Pulmonary artery endothelial cell (primary cell): ENCODE measurements at places on chromosomes 7 and 10.

DNA sequence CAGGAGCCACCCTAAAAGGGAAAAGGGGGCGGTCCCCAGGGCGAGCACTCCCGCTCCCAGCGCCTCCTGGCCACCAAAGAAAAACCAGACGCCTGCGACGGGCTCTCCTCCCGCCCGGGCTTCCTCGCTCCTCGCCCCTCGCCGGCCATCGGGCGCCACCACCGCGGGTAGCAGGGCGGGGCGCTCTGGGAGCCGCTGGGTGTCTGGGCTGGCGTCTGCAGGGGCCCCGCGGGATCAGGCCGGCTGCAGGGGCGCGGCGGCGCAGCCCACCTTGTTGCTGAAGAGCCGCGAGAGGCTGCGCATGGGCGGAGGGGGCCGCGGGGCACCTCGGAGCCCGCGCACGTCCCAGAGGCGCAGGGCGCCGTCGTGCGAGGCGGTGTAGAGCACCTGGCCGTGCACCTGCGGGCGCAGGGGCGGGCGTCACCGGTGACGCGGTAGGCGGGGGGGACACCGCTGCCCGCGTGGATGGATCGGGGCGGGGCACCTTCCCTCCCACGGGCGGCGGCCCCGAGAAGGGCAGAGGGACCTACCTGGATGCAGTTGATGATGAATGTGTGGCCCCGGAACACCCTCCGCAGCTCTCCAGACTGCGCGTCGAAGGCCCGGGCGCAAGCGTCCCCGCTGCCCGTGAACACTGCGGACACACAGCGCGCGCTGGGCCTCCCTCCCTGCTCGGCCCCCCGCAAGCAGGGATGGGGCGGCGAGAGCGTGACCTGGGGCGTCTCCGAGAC lies 28.3 kb downstream of the WDR86 start:
- DNase-seq: no peak

GRCh38 chr10:10605551-10606081 lies 412.1 kb upstream of the CELF2 start:
- DNase-seq: no peak

DNA sequence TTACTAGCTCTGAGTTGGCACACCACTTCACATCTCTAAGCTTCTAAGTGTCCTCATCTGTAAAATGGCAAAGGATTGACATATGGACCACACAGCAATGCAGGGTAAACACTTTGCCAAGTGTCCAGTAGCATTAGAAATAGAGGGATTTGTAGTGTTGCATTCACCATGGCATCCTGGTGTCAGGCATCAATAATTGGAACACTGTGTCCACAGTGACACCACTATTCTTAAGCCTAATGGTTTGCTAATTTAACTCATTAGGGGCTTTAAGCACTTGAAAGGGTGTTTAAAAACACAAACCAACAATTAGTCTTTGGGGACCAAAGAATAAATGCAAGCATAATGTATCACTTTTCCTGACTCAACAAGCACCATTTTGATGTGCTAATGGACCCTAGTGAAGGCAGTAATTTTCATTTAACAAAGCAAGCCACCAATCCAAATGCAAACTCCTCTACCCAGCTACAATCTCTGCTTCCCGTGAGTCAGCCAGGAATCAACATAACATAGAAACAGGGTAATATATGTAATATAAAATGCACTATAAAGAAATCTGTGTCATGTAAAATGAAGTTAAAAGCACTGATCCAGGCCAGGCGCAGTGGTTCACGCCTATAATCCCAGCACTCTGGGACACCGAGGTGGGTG lies 75.9 kb downstream of the FAM204A start:
- no peak for DNase-seq

GRCh38 chr10:95462740-95463667 lies 98.2 kb downstream of the SORBS1 start:
- no peak for DNase-seq

- no peak for DNase-seq
Observed at GRCh38 chr7:101390901-101391301, 28.2 kb downstream of the COL26A1 start.

DNA sequence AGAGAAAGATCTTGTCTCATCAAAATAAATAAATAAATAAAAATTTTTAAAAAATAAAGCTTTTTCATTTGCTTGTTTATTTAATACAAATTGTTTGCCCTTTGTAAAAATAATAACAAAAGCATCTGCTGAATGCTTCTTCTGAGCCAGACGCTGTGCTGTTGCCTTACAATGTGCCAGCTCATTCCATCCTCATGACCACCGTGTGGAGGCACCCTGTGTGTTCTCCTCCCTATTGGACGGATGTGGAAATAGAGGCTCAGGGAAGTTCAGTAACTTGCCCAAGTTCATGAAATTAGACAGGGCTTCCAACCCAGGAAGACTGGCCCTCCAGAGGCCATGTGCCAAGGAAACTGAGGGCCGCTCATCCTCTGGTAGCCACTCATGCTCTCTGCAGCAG lies 120.6 kb downstream of the SH3PXD2A start:
- DNase-seq: no peak

- DNase-seq: no peak
Observed at GRCh38 chr10:80701706-80702105, 164.0 kb downstream of the SH2D4B start.

GRCh38 chr7:112122798-112123197 lies 83.4 kb downstream of the DOCK4 start:
- no peak for DNase-seq
